ENCODE measurements at places on chromosomes 11 and 22.
A peak's percentile ranks its signal among the peaks of the same experiment; 100 is the strongest.

DNA sequence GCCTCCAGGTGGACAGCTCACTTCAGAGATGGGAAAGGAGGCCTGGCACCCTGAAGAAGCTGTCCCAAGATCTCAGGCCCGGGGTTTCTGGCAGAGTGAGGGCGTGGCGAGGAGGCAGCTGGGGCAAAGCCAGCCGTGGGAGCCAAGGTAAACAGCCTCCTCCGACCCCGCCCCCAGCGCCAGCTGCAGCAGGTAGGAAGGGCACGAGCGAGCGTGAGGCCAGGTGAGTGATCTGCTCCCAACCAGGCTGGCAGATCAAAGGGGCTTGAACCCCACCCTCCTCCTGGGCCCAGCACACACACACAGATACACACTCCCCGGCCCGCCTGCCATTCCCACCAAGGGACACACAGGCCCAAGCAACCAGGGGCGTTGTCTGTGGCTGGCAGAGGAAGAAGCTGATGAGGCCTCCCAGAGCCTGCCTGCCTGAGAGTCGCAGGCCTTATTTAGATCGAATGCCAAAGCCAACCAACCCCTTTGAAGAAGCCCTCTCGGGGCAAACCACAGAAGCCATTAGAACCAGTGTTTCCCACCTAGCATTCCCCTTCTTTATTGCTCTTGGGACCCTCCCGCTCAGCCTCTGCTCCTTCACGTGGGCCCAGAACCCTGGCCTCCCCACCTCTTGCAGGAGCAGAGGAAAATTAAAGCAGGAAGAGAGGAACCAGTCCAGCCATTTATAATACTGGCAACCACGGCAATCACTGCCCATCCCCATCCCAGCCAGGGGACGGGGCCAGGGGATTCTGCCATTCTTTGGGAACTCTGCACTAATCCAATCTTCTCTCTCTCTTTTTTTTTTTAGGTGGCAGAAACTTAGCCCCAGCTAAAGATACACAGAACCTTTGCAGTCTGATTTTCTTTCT, 5.0 kb downstream of the PDGFB start:
- DNase-seq = no peak

DNA sequence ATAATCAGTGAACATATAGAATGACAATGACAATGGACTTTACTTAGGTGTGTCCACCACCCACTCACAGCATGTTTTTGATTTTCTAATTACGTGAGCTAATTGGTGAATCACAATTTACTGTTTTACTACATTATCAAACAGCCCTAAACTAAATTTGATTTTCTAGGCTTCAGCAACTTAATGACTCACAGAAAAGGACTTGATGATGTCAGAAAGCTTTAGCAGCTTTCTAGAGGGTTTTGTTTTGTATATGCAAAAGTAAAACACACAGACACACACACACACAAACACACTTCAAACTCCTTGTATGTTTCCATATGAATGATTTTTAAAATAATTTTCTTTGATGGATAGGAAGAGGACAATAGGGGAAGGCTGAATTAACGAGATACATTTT, 878.6 kb upstream of the CCDC90B start:
- no peak for DNase-seq

DNA sequence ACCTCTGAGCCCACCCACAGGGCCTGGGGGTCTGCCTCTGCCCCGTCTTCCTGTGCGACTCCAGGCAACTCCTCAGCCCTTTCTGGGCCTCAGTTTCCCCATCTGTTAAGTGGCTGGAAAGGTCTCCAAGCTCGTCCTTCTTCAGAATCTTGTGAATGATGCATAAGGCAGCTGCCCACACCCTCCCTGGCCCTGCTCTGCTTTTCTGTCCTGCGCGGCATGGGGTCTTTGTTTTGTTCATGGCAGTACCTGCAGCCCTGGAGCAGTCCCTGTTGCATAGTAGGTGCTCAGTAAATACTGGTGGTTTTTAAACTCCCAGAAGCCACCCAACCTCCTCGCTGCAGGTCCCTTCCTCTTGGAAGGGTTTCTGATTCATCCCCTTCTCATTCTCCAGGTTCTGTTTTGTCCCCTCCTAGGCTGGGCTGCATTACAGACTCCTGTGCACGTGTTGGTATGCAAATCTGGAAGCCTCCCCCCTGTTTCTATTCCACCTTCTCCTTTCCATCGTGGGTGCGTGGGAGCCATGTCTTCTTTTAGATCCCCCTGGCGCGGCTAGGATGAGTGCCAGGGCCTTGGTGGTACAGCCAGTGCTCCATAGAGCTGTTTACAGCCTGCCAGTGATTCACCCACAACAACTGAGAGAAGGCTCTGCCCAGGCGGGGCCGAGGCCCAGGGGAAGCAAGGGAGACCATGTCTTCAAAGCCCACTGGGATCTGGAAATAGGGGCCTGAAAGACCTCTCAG, 19.3 kb upstream of the SYT7 start:
- no peak for DNase-seq

GRCh38 chr11:118082880-118083552, 3.7 kb downstream of the SMIM35 start:
- no peak for DNase-seq

GRCh38 chr11:36431429-36432092, 78.5 kb downstream of the TRAF6 start:
- DNase-seq = peak; percentile 41

DNA sequence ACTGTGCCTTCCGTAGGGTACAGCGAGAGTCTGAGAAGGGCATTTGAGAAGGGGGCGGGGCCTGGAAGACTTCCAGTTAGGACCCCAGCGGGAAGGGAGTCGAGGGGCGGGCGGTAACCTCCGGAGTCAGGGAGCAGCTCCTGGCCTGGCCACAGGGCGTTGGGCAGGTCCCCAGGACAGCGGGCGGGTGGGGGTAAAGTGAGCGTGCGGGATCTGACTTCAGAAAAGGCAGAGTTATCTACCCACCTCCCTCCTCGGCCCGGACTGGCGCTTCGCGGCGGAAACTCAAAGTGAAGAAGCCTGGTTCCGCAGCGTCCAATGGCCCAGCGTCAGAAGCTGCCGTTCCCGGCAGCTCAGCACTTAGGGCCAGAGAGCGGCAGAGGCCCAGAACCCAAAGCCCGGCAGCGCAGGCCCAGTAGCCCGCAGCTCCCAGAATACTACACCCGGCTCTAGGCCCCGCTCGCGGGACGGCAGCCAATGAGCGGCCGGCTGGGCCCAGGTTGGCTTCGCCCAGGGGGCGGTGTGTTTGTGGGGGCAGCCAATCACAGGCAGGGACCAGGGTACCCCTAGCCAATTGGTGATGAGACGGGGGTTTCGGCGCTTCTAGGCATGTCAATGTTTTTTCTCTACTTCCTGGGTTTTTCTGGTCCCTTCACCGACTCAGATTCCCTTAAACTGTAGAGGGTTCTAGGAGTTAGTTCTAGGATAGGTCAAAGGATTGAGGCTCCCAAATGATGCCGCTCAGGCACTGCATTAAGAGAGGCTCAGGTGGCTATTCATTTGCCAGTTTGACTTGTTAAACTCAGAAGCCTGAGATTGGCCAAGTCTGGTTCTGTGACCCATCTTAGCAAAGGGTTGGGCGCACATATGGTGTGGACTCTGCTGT, at the start of gene TRIM68:
Gene TRIM68, minus strand, starts transcription at position 451 of the 886 bp plus-strand sequence. CDS start 2,727 bp downstream, outside the sequence.
- DNase-seq = peak; percentile 94

DNA sequence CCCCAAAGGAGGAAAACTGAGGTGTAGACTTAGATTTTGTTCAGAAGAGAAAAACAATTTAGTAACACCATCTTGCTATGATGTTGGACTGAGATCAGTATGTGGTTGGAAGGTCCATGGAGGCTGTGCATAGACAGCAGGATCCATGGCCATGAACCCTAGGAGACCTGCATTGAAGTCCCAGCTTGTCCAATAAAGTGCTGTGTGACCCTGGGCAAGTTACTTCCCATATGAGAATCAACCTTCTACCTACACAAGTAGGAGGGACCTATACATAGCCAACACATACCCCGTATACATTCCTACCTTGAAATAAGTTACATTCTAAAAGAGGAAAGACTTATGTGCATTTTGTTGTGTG, 27.3 kb upstream of the ZNRF3 start:
- no peak for DNase-seq

- no peak for DNase-seq
Observed at GRCh38 chr11:65855927-65856363, 2.0 kb downstream of the CFL1 start.

GRCh38 chr22:41180926-41181325, 24.2 kb upstream of the L3MBTL2 start:
- no peak for DNase-seq

DNA sequence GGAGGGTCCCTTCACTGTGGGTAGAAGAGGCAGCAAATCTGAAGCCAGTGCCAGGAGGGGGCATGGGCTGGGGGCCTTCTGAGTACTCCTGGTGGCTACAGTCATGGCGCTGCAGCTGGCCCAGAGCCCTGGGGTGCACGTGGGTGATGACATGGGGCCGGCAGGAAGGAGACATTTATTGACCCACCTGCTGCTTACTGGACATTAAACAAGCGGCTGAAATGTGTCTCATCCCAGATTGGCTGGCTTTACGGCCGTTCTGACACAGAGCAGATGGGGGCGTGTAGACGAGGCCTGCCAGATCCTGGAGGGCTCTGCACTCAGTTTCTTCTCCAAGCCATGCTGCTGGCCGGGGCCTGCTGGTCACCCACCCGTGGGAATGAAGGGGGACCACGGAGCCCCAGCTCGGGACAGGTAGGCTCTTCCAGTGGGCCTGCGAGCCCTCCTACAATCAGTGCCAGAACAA, 906.9 kb downstream of the BRD1 start:
- no peak for DNase-seq

- no peak for DNase-seq
Observed at GRCh38 chr22:43998679-43999264, 25.3 kb upstream of the PARVB start.
